Thoracic aorta (tissue), 2 donors: ENCODE measurements at places on chromosomes 5 and 9.
A peak's percentile ranks its signal among the peaks of the same experiment; 100 is the strongest.

GRCh38 chr9:34493972-34494535 lies 28.7 kb downstream of the ENHO start:
- H3K36me3 ChIP-seq = no peaks in the 10 kb centered on the region
- no peaks in the 10 kb centered on the region for H3K4me1 ChIP-seq
- H3K27ac ChIP-seq = no peak overlapping the region
- no peak overlapping the region for H3K4me3 ChIP-seq

DNA sequence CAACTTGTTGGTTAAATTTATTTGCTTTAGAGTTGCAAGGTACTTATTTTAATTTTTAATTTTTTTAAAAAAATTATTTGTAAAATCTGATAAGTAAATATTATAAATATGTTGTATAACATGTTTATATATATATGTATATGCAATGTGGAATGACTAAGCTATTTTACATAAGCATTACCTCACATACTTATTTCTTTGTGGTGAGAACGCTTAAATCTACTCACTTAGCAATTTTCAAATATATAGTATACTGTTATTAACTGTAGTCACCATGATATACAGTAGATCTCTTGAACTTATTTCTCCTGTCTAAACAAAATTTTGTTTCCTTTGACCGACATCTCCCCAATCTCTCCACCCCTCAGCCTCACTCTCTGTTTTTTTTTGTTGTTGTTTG lies 147.8 kb downstream of the NNT start:
- H3K4me3 ChIP-seq = no peak overlapping the region
- no peaks in the 10 kb centered on the region for H3K27me3 ChIP-seq
- no peaks in the 10 kb centered on the region for H3K36me3 ChIP-seq
- no peak for DNase-seq

GRCh38 chr9:106723926-106724325 lies 139.0 kb upstream of the ZNF462 start:
- DNase-seq = no peak
- no peaks in the 10 kb centered on the region for H3K36me3 ChIP-seq
- H3K27ac ChIP-seq = no peak overlapping the region

DNA sequence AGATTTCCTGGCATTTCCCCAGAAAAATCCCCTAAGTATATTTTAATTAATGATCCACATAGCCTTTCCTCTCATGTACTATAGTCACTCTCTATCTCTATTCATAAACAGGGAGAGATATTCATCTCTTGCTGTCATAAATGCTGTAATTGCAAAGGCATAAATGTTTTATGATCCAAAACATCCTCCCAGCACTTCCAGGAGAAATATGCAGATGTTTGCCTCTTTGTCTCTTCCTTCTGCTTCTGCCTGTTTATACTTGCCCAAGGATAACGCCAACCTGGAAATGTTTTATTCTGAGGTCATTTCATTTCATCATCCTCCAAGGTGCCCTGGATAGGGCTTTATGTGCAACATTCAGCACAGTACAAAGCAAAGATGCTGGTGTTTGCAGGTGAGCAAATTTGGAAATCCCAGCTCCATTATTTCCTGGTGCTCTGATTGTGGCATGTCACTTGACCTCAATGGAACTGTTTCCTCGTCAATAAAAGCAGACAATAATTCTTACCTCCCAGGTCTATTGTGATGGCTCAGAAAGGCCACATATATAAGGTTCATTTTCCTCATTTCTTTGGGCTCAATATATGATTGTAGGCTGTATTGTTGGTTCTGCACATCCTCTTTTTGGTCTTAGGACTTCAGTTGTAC lies 6.9 kb downstream of the TNFSF15 start:
- H3K27ac ChIP-seq = no peak overlapping the region
- no peaks in the 10 kb centered on the region for H3K27me3 ChIP-seq
- no peak for DNase-seq
- no peak overlapping the region for H3K4me3 ChIP-seq

GRCh38 chr5:3036041-3036788 lies 284.7 kb upstream of the IRX2 start:
- no peak for DNase-seq
- no peak overlapping the region for H3K27ac ChIP-seq
- H3K4me1 ChIP-seq = no peaks in the 10 kb centered on the region
- H3K27me3 ChIP-seq = no peaks in the 10 kb centered on the region

GRCh38 chr5:43422143-43422542 lies 10.0 kb upstream of the CCL28 start:
- H3K4me3 ChIP-seq = no peak overlapping the region
- H3K27ac ChIP-seq = no peak overlapping the region
- DNase-seq = no peak

DNA sequence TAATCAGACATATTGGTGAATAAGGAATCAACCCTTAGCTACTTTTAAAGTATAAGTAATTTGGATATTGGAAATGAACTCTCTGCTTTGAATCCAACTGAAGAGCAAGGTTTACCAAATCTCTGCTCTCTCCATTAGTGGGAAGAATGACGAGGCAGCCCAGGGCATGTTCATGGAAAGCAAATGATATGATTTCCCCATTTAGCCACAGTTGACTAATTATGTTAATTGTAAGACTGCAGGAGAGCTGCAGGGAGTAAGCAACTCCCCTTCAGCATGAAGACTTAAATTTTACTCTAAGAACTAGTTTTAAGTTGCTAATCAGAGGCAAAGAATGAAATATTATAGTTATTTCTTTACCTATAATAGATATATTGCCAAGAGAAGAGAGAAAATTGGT lies 194.3 kb upstream of the CD180 start:
- no peak overlapping the region for H3K4me3 ChIP-seq
- H3K4me1 ChIP-seq = no peaks in the 10 kb centered on the region
- DNase-seq = no peak
- no peaks in the 10 kb centered on the region for H3K36me3 ChIP-seq
- no peak overlapping the region for H3K27ac ChIP-seq
- no peaks in the 10 kb centered on the region for H3K27me3 ChIP-seq

GRCh38 chr5:162699361-162699760 lies 631.8 kb downstream of the GABRG2 start:
- no peak overlapping the region for H3K27ac ChIP-seq
- no peaks in the 10 kb centered on the region for H3K36me3 ChIP-seq
- DNase-seq = no peak
- H3K27me3 ChIP-seq = no peaks in the 10 kb centered on the region

DNA sequence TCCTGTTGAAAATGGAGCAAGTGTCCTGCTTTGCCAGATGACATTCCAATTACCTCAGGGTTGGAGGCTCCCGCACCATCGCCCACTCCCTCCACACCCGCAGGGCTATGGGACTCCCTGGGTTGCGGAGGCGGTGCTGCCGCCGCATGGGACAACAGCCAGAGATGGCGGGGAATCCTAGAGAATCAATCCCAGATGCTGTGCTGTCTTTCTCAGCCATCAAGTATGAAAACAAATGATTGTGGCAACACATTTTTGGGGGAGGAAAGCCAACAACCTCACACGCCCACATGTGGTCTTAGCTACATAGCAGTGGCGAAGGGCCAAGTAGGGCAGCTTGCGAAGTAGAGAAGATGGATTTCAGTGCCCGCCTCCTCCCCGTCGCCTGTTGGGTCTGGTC lies 46.7 kb downstream of the IL31RA start:
- no peaks in the 10 kb centered on the region for H3K36me3 ChIP-seq
- no peaks in the 10 kb centered on the region for H3K27me3 ChIP-seq
- H3K27ac ChIP-seq = no peak overlapping the region
- H3K4me3 ChIP-seq = peak overlapping the region; percentile 71
- no peaks in the 10 kb centered on the region for H3K4me1 ChIP-seq
- DNase-seq = no peak

DNA sequence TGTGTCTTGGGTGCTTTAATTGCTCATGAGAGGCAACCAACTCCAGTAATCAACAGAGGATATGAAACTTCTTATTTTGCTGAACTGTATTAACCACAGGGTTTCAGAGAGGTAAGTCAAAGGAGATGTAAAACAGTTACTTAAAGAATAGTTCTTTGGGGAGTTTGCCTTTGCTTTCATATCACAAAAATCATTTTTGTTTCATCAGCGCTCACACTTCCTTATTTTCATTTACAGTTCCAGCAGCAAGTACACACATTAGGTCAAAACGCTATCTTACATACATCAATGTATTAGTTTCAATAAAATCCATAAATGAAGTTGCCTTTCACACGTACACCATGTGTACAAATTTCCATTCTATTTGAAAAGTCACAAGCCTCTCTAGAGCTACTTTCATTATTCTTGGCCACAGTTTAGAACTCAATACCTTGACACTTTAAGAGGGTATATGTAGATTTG lies 50.1 kb downstream of the ST8SIA4 start:
- H3K27me3 ChIP-seq = no peaks in the 10 kb centered on the region
- no peak overlapping the region for H3K27ac ChIP-seq
- no peak overlapping the region for H3K4me3 ChIP-seq
- no peaks in the 10 kb centered on the region for H3K36me3 ChIP-seq
- no peaks in the 10 kb centered on the region for H3K4me1 ChIP-seq

DNA sequence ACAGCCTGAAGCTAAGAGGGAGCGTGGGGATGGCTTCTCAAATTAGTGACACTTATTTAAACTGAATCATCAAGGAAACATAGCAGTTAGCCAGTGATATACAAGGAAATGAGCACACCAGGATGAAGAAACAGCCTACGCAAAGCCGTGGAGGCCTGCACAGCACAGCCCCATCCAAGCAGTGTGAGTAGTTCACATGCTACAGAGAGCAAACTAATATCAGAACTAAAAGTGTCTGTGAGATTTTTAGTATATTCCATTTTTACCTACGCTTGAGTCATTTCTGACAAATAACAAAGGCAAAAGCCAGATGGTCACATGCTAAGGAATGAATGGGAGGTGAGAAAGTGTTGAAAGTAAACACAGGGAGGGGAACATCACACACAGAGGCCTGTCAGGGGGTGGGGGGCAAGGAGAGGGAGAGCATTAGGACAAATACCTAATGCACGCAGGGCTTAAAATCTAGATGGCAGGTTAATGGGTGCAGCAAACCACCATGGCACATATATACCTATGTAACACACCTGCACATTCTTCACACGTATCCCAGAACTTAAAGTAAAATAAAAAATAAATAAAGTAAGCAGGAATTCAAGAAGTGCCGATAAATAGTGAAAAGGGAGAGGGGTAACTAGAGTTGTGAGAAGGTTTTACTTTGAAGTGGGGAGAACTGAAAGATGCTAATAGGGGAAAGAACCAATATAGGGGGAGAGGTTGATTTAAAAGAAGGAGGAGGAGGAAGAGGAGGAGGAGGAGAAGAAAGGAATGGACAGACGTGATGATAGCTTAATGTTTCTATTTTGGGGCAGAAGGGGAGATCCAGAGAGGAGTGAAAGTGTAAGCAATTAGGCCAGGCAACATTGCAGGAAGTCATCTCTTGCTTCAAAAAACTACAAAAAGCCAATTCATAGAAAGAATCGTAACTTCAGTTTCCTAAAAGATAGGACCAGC lies 100.9 kb upstream of the PTGER4 start:
- no peaks in the 10 kb centered on the region for H3K27me3 ChIP-seq
- no peak overlapping the region for H3K27ac ChIP-seq
- DNase-seq = no peak
- no peaks in the 10 kb centered on the region for H3K36me3 ChIP-seq

DNA sequence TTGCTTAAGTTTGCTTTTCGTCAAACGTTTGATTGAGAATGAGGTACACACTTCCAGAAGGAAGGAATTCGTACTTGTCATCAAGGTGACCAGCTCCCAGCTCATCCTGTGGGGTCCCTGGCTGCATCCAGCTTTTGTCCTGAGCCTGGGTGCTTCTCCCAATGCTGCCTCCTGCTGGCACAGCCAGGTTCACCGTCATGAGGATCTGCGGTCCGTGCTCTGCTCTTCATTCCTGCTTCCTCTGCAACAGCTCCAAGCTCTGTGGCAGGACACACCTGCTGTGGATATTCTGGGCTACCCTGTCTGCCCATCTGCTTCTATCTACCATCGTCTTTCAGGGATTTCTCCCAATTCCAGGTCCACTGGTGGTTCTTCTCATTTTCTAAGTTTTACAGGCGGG lies 13.3 kb upstream of the UBE2QL1 start:
- H3K4me1 ChIP-seq = no peaks in the 10 kb centered on the region
- H3K4me3 ChIP-seq = no peak overlapping the region
- H3K27ac ChIP-seq = no peak overlapping the region

GRCh38 chr5:7420510-7421280 lies 24.8 kb downstream of the ADCY2 start:
- H3K4me3 ChIP-seq = peak overlapping the region; percentile 19
- no peak for DNase-seq
- H3K4me1 ChIP-seq = peaks cover 19% of the 10 kb centered on the region
- no peaks in the 10 kb centered on the region for H3K36me3 ChIP-seq

DNA sequence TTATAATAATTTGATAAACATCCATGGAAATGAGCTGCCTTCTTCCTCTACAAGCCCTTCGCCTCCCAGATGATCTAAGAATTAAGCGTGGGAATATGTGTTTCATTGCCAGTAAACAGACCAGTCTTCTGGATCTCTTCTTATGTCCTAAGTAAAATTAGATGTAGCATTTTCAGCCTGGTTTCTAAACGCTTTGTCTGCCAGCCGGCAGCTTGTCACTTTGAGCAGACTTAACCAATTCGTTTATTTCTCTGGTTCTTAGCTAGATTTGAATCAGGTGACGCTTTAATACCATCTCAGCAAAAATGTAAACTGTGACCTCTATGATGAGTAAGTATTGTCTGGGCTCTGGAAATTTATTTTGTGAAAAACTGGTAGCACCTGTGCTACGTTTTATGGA lies 380.6 kb upstream of the NUDT12 start:
- no peak for DNase-seq
- no peaks in the 10 kb centered on the region for H3K27me3 ChIP-seq

- no peaks in the 10 kb centered on the region for H3K4me1 ChIP-seq
- H3K36me3 ChIP-seq = no peaks in the 10 kb centered on the region
- no peak overlapping the region for H3K27ac ChIP-seq
- no peaks in the 10 kb centered on the region for H3K27me3 ChIP-seq
- DNase-seq = no peak
These were observed 220.5 kb downstream of the SH3GL2 start for GRCh38 chr9:17799369-17799768.

GRCh38 chr9:75088646-75089372 lies 495 bp downstream of the OSTF1 start:
- H3K4me3 ChIP-seq = peak overlapping the region; percentile 99
- H3K36me3 ChIP-seq = no peaks in the 10 kb centered on the region
- H3K4me1 ChIP-seq = peaks cover 18% of the 10 kb centered on the region
- no peak for DNase-seq
- H3K27ac ChIP-seq = peak overlapping the region; percentile 98
- H3K27me3 ChIP-seq = no peaks in the 10 kb centered on the region

GRCh38 chr5:6000867-6001266 lies 377.5 kb downstream of the MED10 start:
- no peaks in the 10 kb centered on the region for H3K4me1 ChIP-seq
- no peak overlapping the region for H3K4me3 ChIP-seq
- no peaks in the 10 kb centered on the region for H3K36me3 ChIP-seq
- H3K27me3 ChIP-seq = no peaks in the 10 kb centered on the region

- no peaks in the 10 kb centered on the region for H3K4me1 ChIP-seq
- H3K27me3 ChIP-seq = no peaks in the 10 kb centered on the region
- no peak for DNase-seq
- H3K36me3 ChIP-seq = no peaks in the 10 kb centered on the region
- H3K4me3 ChIP-seq = no peak overlapping the region
These were observed 238.0 kb downstream of the HSPA4 start for GRCh38 chr5:133289686-133290367.
